Stimulated activated CD8-positive, alpha-beta memory T cell treated with anti-CD3 and anti-CD28 coated beads, Interleukin-4, amount 100 ng/mL, for 4 hours (primary cell): ENCODE measurements at places on chromosomes 4 and X.

DNA sequence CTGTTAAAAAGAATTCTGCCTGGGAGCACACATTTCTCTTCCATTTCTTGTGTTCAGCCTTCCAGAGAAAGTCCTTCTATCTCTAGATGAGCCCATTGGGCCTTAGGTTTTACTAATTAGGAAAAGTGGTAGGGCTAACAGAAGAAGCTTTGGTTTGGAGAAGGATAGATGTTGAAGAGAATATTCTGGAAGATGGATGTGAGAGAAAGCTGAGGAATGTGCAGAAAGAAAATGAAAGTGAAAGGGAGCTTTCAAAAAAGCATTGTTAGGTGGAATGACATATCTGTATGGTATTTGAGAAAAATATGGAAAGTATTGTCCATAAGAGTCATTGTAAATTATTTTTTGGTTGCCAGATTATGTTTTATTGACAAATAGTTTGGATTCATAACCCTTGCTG is 474.8 kb upstream of the SLIT2 start:
- DNase-seq: no peak

DNA sequence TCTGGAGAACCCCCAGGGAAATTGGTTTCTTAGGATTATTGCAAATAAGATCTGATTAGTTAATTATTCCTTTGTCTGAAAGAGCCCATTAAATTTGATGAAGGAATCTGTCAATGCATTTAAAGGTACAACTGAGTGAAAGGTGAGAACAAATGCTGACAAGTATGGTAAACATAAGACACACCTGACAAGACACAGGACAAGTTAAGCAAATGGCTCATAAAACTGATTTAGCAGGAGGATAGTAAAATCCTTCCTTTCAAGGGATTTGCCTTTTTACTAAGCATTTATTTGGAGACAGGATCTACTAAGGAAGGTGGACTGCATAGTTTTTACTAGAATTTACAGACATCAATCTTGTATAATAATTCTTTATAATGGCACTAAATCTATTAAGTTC is 553.9 kb downstream of the SPRY1 start:
- no peak for DNase-seq

DNA sequence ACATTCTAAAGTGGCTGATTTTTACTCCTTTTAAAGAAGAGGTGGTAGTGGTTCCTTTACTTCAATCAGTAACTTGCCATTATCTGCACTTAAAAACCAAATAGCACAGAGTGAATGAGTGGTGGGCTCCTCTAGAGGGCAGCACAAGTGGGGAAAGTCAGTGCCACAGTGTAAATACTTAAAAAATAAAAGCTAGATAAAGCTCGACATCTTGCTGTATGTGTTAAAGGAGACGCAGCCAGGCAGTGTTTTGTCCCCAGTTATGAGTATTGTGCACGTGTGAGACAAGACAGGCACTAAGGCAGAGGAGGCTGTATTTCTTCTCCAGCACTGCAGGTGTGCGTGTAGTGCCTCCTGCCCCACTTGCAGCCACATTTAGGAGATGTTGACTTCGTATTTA is 24.6 kb downstream of the NAP1L5 start:
- DNase-seq: no peak

- DNase-seq: no peak
Measured at GRCh38 chrX:74353984-74354383, 50.0 kb downstream of the ZCCHC13 start.

GRCh38 chr4:113788888-113789287 is 27.4 kb upstream of the CAMK2D start:
- DNase-seq: no peak

- peak; percentile 0 for DNase-seq
Measured at GRCh38 chr4:158769175-158769921, 522 bp downstream of the FNIP2 start.

DNA sequence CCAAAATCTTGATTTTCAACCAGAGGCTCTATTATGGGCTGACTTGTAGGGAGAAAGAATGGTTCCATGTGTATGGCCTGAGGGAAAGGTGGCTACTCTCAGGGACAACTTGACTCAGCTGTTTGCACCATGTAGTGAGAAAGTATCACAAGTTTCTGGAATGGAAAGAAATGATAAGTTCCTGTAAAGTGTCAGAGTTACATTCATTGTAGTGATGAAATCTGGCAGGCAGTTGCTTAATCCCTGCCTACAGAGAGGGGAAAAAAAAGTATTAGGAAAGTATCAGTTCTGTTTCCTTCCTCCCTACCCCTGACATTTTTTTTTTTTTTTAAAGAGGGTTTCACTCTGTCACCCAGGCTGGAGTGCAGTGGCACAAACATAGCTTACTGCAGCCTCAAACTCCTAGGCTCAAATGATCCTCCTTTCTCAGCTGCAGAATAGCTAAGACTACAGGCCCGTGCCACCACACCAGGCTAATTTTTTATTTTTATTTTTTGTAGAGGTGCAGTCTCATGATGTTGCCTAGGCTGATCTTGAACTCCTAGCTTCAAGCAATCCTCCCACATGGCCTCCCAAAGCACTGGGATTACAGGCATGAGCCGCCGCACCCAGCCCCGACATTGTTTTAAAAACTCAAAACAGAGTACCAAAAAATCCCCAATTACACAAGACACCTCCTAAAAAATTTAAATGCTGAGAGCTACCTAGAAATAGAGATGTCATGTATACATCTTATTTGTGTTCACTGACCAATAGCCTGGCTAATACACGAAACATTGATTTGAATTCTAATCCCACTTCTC is 4.8 kb upstream of the FBXL5 start:
- no peak for DNase-seq

GRCh38 chr4:104942990-104943743 is 203.5 kb upstream of the TET2 start:
- DNase-seq: no peak

GRCh38 chr4:105232374-105232773 is 85.7 kb downstream of the TET2 start:
- no peak for DNase-seq

DNA sequence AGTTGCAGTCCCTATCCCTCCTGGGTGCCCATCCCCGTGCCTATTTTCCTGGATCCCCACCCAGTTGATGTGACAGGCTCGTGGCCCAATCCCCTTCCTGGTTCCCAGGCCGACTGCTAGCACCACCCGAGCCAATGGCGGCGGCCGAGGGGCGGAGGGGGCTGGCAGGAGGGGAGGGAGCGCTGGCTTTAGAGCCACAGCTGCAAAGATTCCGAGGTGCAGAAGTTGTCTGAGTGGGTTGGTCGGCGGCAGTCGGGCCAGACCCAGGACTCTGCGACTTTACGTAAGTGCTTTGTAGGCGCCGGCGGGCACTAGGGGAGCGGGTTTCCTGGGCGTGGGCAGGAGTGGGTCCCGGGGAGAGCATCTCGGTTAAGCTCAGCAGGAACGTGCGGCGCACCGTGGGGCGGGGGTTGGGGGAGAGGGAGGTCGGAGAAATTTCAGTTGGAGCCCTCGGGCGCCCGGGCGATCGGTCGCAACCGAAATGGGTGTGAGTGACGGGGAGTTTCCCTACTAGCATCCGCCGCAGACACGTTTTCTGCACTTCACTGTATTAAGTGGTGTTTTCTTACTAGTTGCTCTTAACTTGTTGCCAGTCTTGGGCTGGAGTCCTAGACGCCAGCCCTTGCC is at the start of gene PLS3:
Gene PLS3 (plus strand): TSS at position 197 of the 627 bp plus-strand sequence. CDS start 49,077 bp downstream, outside the sequence.
- no peak for DNase-seq

- no peak for DNase-seq
Measured at GRCh38 chrX:99603091-99603814, 806.8 kb downstream of the PCDH19 start.

DNA sequence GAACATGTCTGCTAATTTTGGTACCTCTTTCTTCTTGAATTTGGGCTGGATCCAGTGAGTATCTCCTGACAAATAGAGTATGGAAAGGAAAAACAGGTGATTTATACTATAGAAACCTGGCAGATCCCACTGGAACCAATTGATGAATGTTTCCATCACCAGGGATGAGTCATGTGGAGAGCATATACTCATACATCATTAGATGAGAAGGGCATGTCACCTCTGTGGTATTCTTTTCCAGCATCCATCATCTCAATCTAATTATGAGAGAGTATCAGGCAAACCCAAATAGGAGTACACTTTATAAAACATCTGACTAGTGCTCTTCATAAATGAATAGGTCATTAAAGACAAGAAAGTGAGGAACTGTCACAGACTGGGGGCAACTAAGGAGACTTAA is 90.7 kb downstream of the CLDN22 start:
- no peak for DNase-seq

DNA sequence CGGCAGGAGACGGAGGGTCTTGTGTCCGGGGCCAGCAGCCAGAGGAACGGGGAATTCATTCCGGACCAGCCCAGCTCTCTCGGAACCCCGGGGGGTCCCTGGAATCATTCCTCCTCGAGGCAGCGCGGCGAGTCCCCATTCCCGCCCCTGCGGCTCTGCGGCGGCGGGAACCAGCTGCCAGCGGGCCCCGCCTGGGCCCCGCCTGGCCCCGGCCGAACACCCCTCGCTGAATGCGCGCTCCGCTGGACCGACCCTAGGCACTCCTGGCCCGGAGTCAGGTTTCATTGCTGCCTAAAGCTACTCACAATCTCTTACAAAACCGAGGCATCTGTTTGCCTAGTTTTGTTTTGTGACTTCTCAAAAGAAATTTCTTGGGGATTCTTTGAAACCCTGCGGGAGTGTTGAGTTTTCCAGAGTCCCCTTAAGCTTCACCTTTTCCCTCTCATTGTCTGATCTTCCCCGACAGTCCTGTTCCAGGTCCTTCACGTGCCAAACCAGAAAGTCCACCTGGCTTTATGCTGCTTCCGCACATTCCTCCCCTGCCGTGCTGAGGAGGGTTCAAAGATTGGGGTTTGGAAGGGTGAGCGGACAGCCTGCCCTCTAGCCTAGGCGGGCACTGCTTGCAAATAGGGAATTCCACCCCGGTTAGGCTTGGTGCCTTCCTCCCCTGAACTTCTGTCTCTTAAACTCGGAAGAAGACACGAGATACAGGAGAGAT is 789 bp downstream of the ARHGAP10 start:
- no peak for DNase-seq

GRCh38 chr4:18571301-18571761 is 549.8 kb upstream of the LCORL start:
- DNase-seq: no peak

DNA sequence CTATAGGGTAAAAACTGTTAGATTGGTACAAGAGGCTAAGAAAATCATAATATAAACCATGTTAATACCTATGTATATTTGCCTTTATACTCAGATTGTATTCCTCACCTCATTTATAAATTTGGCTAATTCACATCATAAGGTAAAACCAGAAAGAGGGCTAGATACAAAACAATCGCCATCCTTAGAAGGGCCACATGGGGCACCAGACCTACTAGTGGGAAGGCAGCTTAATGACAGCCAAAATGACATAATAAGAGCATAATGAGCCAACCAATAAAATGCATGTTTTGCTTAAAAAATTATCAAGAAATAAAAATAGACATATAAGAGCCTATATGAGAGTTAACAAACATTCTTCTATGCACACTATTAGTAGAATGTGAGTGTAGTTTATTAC is 107.3 kb upstream of the PRDX4 start:
- no peak for DNase-seq

GRCh38 chrX:118632862-118633261 is 94.5 kb upstream of the IL13RA1 start:
- DNase-seq: no peak

DNA sequence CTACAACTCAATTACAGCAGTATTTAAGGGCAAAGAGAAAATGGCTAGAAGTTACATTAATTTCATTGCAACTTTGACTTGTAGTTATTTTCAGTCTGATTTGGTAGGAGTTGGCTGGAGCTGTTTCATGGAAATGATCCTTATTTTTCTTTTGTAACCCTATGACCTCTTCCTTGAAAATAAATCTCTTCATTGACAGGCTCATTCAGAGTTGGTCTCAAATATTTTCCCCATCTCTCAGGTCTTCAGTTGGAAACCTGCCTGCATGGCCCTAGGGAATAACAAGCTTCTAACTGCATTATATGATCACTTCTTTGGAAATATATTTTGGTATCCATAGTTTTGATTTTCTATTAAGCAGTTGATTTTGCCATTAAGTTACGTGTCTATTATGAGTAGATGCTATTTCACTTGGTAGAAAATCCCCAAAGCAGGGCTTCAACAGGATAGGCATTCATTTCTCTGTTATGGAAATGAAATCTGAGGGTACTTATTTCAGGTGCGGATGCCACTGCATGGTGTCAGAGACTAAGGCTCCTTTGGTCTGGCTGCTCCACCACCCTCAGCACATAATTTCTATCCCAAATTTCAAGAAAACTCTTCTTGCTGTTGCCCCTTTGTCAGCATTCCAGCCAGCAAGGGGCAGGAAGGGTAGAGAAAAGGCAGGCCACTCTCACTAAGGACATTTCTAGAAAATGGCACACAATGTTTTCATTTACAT is 502.5 kb downstream of the SPRY1 start:
- no peak for DNase-seq

DNA sequence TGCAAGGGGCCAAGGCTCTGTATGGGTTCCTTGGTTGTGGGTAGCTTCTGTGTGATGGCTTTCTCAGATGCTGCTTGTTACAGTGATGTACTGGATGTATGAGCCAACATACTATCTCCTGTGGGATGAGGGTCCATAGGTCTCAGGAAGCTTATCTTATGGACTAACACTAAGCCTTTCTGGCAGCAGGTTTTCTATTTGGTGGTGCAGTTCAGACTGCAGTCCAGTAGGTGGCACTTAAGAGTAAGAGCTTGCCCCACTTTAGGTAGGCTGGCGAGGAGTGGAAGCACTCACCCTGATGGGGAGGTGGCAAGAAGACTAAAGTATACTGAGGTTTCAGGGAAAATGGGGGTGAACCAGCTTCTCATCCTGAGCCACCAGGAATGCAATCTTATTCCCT is 306.7 kb upstream of the MAOA start:
- DNase-seq: no peak

GRCh38 chrX:20531667-20532066 is 265.0 kb upstream of the RPS6KA3 start:
- no peak for DNase-seq

- DNase-seq: no peak
Measured at GRCh38 chr4:121376556-121376955, 4.3 kb downstream of the QRFPR start.

DNA sequence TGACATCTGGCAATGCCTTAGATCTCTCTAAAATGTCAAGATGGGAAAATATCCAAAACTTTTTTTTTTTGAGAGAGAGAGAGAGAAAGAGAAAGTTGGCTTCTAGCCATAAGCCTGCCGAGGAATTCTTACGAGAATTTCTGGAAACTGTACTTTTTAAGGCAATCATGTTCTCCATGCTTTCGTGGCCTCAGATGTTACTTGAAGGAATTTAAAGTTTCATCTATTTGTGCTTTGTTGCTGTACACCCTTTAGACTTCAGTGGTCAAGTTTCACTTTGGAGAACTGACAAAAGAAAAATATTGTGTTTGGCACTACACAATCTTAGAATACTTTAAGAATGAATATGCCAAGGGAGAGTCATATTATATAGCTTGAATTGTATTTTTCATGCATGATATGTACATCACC is 53.9 kb downstream of the FAT4 start:
- DNase-seq: no peak
